GDM1 (cell line): ENCODE measurements at places on chromosomes 1 and 21.

DNA sequence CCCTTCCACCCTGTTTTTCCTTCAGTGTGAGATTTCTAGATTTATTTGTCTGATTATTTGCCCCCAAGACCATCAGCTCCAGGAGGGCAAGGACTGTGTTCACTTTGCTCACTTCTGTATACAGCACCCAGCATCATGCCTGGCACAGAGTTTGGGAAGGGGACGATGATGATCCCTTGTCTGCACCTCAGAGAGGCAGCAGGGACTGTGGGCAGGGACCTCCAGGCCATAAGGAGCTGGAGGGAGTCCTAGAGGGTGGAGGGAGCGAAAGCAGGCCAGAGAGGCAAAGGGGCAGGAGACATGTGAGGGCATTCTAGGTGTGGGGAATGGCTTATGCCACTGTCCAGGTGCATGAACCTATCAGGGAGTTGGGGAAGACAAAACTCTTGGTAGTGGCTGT lies 32.8 kb downstream of the H3-3A start:
- no peak for DNase-seq

- DNase-seq, result no peak
Measured at GRCh38 chr1:212669102-212669501, 30.5 kb downstream of the BATF3 start.

DNA sequence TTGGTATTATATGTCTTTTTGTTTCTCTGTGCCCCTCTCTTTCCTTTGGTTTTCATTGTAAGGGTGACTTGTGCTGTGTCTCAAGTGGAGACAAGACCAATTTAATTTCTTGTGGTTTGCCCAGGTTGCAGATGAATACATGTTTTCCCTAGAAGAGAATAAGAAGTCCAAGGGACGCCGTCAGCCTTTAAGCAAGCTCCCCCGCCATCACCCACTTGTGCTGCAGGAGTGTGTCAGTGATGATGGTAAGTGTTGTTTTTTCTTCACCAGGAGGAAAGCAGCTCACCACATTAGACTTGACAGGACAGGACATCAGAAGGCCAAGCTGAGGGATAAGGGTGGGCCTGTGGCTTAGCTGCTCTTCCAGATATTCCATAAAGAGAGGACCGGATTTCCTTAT lies 23.8 kb upstream of the ST3GAL3 start:
- no peak for DNase-seq

DNA sequence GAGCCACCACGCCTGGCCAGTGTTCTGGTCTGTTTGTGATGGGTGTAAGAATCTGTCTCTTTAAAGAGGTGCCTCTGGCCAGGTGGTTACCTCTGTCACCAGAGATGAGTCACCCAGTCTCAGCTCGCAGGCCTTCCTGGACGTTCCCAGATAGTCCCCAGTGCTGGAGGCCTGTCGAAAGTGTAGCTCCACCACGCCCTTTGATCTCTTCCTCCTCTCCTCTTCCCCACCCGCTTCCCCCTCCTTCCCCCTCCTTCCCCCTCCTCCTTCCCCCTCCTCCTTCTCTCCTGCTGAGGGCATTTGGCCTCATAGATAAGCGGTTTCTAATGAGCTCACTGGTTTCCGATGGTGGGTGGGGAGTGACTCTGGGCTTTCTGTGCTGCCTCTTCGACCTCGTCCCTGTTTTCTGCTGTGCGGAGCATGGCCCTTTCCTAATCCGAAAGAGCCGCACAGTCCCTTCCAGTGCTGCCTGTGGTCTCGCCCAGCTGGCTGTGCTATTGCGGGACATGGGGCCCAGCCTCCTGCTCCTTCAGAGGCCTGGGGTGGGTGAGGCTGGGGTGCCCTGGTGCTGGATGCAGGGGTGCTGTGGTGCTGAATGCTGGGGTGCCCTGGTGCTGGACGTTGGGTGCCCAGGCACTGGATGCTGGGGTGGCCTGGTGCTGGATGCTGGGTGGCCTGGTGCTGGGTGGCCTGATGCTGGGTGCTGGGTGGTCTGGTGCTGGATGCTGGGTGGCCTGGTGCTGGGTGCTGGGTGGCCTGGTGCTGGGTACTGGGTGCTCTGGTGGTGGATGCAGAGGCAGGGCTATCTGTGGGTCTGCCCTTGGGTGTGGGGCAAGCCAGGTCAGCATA lies 19.2 kb downstream of the AGPAT3 start:
- peak; percentile 66 for DNase-seq

DNA sequence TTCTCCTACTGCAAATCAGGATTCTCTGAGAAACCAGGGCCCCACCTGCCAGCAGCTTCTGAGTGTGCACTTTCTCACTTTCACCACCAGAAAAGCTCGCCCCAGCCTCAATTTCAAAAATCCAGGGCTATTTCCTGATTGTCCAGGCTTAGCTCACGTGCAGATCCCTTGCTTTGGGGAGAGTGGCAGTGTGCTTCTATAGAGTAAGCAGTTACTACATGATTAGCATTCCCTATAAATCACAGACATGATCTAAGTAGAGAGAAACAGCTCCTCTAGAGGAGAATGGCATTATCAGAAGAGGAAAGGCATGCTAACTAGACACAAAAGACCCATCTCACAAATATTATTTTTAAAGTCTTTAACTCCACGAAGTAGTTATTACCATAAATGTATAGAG lies 456.0 kb upstream of the PKN2 start:
- no peak for DNase-seq
